ENCODE measurements at places on chromosomes 6 and 20.

DNA sequence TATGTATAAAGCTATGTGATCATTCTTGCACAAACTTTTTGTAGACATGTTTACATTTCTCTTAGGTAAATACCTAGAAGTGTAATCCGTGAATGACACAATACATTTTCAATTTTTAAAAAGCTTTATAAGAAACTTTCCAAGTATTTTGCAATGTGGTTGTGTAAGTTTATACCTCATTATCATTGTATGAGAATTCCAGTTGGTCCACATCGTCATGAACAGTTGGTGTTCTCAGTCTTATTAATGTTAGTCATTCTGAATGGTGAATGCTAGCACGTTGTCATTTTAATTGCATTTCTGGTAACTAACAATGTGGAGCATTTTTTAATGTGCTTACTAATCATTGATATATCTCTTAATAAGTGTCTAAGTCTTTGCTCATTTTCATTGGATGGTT, 116.5 kb upstream of the F13A1 start:
- DNase-seq: no peak

GRCh38 chr6:162543221-162543620, 184.3 kb downstream of the PRKN start:
- DNase-seq: no peak

DNA sequence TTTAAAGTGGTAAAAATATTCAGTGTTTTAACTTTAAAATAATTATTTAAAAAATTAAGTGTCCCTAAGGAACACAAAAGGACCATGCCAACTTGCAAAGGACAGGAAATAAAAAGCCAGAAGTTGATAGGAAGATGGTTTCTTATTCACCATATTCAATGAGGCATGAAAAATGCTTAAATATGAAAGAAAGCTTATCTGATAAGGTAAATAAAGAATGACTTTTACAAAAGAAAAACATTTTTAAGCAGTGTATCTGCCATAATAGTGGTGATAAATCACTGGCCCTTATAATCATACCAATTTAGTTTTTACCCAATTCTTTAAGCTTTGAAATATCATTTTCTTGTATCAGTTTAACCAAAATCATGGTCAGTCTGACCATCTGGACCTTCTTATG, 33.5 kb upstream of the POPDC3 start:
- DNase-seq: no peak

GRCh38 chr6:113684382-113684901, 172.7 kb upstream of the MARCKS start:
- no peak for DNase-seq

DNA sequence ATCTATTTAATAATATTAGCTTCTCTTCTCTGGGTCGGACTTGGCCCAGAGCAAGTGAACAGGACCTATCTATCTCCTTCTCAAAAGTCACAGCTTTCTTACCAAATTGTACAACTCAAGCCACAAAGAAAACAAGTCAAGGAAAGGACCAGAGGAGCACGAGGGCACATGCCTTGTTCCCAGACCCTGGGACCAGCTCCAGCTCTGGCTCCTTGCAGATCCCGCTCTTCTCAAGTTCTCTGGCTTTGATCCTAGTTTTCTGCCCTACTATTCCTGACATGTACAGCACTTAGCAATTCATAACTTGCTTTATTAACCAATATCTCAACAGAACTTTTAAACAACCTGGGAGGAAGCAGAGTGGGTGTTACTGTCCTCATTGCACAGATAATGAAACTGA, 185.9 kb downstream of the ESR1 start:
- DNase-seq: no peak

DNA sequence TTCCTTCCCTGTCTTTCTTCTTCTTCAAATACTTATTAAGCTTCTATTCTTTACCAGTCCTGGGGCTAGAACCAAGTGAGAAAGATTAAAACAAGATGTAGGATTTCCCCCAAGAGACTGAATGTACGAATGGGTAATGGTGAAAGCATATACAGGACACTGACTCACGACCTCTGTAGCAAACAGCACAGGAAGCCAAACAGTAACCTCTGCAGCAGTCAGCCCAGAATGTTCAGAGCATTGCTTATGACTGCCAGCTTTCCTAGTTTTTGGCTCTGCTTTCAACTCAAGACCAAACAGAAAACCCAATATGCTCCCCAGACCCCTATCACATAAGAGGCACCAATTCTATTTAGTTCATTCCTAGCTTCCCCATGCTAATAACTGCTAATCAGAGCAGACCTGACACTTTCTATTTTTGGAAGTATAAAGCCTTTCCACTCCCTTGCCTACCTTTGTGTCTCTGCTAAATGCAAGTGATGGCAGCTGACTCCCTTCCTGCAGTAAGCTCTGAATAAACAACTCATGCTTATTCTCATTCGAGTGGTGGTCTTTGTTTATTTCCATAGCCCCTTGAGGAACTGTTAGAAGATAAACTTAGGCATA, 690.6 kb downstream of the EPM2A start:
- no peak for DNase-seq

GRCh38 chr6:88870717-88871330, 92.6 kb downstream of the RNGTT start:
- peak; percentile 45 for DNase-seq

GRCh38 chr6:116779573-116780164, 14.2 kb upstream of the FAM162B start:
- peak; percentile 28 for DNase-seq

DNA sequence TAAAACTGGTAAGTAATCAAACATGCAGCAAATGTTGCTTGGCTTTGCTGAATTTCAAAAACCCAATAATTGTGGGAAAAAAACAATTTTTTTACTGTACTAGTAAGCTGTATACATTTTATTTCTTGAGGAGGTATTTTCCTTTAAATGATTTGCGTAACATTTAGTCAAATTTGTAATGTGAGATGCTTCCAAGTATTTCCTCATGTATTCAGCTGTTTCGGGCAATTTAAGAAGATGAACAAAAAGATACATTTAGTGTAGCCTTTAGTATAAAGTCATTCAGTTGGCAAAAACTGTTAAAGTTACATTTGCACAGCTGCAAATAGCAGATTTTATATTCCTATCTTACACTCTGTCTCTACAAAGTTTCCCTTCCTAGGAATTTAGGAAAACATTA, 186.1 kb upstream of the SCGN start:
- DNase-seq: no peak
